ENCODE measurements at places on chromosomes 4 and X. TPM values are rescaled to one million over a fixed set of nuclear protein-coding genes. Genes with fewer than 3 reads are reported as not detected.

DNA sequence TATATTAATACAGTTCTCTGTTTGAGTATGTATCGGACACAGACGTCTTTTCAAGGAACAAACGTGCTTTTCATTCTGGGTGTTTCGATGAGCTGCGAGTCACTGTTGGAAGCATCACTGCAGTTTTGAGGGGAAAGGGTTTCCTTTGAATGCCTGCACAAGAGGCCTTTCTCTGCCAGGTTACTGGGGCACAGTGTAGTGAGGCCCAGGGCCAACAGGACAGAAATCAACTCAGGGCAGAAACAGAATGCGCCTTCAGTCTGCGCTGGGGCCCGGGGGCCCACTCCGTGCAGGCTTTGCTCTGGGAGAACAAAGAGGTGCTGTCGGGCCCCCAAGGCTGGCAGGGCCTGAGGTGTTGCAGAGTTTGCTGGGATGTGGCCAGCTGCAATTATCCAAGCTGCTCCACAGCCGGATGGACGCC lies 2.3 kb upstream of the PPP2R3B start:
- no peak for DNase-seq

DNA sequence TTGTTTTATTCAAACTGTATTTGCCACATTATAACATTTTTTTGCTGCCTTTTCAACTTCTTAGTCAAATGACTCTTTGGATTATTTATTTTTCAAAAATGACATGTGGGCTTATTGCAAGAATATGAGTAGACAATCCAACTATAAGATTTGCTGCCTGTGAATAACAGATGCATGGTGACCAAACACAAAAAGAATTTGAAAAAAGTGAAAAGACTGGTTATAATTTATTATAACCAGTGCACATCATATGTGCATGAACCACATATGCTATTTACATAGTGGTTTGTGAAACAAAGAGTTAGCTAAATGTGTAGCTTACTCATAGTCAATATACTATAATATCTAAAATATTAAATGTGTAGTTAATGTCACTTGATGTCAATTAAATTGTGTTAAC lies 2086.8 kb downstream of the ARAP2 start:
- no peak for DNase-seq

Gene ZNF674
- 6.7 TPM for polyA plus RNA-seq

Gene KLHL13
- 68.2 TPM for polyA plus RNA-seq

GRCh38 chr4:150209140-150209829 lies 131.0 kb downstream of the DCLK2 start:
- DNase-seq: no peak

DNA sequence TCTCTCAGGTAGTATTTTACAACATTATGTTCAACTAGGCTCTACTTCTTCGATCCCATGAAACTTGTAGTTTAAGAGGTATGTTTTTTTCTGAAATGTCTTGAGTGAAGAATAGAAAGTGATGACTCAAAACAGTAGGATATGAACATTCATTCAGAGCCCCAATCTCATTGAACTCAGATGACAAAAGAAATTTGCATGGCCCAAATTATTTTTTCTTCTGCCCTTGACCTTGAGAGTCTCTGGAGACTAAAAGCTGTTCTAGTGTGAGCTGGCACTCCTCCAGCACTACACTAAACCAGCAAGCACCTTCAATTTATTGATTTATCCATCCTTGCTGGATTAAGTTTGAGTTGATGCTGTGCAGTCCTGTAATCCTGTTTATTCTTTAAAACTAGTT lies 4.0 kb downstream of the DCLK2 start:
- DNase-seq: no peak
